ENCODE measurements at places on chromosomes 5 and 9.

- DNase-seq: no peak
Measured at GRCh38 chr5:10674582-10674981, 86.5 kb downstream of the DAP start.

DNA sequence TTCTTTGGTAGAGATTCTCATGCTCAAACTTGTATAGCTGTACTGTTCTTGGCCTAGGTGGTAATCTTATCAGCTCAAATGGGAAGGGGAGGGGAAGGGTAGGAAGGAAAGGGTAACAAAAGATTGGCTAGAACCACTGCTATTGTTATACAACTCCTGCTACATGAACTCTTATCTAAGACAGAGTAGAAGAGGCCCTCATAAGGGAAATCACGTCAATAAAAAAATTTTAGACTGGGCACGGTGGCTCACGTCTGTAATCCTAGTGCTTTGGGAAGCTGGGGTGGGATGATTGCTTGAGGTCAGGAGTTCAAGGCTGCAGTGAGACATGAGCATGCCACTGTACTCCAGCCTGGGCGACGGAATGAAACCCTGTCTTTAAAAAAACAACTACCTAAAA, 15.9 kb downstream of the STOM start:
- DNase-seq: no peak

GRCh38 chr5:165780901-165781300, 2275.5 kb downstream of the MAT2B start:
- no peak for DNase-seq

GRCh38 chr5:22593592-22593991, 259.6 kb downstream of the CDH12 start:
- no peak for DNase-seq

- peak; percentile 99 for DNase-seq
Measured at GRCh38 chr5:147782110-147783028, at the start of gene JAKMIP2. TSS of gene JAKMIP2 (minus strand) at chr5:147782728. CDS start at chr5:147671806, 110,922 bp downstream.

DNA sequence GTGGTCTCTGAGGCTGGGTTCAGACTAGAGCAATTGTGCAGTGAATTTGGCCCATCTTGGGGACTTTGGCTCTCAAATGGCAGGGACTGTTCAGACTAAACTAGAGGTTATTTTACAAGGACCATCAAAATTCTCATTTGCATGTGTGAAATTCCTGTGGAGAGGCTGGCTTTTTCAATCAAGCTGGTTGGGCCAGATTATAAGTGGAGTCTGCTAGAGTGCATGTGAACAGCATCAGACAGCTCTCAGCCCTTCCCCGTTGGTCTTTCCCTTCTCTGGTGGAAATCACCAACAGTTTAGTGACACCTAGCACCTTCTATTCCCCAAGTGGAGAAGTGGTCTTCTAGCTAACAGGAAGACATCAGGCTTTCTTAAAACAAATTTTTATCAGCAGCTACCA, 301.3 kb downstream of the CWC27 start:
- DNase-seq: no peak

- no peak for DNase-seq
Measured at GRCh38 chr9:136300866-136301265, 3.0 kb downstream of the CCDC187 start.

- no peak for DNase-seq
Measured at GRCh38 chr5:177478711-177479646, 5.5 kb upstream of the DBN1 start.

DNA sequence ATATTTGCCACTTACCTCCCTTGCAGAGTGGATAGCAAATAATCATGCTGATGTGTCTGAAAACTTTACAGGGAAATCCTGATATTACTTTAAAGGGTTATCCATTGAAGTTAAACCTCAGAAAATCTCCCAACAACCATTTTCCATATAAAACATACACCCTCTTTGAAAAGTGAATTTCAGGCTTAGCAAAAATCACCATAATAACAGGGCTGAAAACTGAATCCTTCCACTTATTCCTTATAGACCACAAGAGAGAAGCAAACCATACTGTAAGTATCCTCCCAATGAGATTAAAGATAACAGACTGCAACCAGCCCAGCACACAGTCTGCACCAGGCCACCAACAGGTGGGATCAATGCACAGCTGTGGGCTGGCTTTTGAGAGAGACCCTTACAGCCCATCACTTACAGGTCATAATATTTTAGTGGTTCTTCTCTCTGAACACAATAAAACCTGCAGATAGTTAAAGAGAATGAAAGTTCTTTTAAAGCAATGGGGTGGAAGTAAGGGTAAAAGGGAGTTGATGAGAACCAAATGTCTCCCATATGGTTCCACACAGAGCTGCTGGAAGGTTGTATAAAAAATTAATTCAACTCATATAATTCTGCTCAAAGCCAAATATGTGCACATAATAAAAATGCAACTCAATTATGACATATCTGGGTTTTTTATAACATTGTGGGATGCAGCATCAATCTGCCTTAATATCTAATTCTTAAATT, 376.2 kb upstream of the GRAMD2B start:
- no peak for DNase-seq

DNA sequence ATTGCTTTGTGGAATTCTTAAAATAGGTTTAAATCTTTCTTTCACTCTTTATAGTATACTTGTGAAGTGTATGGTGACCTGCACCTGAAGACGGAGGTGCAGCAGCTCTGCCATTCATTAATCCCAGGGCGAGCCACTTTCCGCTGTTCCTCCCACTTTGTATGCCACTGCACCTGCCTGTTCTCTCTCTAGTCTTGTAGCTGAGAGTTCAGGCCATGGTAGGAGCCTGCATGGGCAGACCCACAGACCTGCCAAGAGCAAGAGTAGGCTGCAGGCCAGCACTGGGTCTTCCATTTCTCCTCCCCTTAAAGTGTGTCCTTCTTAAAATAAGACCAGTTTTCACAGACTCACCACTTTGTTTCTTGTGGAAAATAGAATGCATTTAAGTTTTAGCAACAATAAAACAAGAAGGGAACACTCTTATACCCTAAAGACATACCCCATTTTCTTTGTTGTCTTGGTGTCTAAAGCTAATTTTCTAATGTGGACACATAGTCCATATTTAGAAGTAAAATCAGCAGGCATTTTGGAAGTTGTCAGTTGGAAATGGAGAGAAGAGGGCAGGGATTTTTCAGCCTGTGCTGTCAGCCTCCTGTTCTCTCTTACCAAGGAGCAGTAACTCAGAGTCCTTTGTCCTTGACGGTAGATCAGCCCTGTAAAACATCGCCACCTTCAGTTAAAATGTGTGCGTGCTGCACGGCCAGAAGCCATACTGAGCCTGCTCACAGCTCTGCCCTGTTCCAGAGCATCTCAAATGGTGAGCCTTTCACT, 103.2 kb downstream of the SNCAIP start:
- no peak for DNase-seq

DNA sequence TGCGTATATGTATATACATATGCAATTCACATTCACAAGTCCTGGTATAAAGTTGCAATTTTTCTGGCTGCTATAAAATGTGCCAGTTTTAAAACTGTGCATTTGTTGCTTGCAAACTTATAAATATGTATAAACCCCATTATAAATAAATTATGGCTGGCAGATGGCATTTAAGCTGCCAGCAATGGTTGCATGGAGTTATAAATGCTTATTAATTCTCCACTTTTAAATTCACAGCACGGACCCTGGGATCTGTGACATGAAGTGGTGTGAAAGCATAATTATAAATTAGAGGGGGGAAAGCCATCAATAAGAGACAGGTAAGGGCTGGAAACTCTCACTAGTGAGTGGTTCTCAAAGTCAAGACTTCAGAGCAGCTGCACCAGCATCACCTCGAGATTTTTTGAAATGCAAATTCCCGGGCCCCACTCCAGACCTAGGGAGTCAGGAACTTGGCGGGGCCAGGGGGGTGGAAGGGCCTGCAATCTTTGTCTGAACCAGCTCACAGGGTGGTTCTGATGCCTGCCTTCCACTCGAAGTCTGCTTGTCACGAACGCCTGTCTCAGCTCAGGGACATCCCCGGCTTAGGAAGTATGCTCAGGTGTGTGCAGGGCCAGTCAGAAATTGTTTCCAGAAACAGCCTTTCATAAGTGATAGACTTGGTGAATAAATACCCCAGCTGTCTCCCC, 16.9 kb downstream of the S1PR3 start:
- DNase-seq: no peak

DNA sequence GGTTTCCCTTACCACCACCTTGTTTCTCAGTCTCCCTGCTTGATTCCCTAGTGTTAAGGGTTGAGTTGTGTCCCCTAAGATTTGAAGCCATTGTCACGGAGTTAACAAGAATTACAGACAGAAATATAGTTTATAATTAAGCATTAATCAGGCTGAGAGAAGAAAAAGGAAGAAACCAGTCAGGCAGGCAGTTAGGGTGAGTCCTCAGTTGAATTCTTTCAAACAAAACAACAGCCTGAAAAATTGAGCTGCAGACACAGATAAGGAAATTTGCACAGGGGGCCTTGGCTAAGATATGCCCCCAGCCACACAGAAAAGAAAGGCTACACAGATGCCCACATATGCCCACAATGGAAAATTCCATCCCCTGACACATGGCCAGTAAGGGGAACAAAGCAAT, 111.7 kb upstream of the RAI14 start:
- DNase-seq: no peak

GRCh38 chr5:148988328-148988727, 74.5 kb downstream of the SH3TC2 start:
- DNase-seq: no peak

Data from amygdala (tissue), 56 donors.